H4 (cell line): ENCODE measurements at places on chromosomes 13 and 19. TPM values are rescaled to one million over a fixed set of nuclear protein-coding genes. Genes with fewer than 3 reads are reported as not detected.

GRCh38 chr19:40805258-40805868, 6.4 kb downstream of the EGLN2 start:
- no peak for DNase-seq

CEACAM7 gene
- total RNA-seq, result not detected in 2 replicates

DNA sequence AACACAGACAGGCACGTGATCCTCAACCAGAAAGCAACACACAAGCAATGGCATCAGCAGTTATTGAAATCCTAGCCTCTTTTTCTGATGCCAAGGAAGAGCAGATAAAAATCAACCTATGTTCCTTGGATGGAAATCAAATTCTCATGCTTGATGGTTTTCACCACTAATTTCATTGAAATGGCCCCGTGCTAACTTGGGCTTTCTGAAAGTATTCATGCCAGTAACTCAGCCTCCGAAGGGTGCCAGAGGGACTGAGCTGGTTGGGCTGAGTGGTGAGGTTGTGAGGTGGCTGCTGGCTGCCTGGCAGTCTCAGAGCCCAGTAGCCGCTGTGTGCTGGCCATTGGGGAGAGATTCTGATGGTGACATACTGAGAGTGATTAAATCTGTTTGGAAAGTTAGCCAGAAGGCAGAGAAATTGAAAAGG, 309.3 kb downstream of the DCT start:
- no peak for DNase-seq

SIGLEC8 gene
- not detected in 2 replicates for total RNA-seq

GRCh38 chr13:76825430-76825829, 60.8 kb downstream of the KCTD12 start:
- no peak for DNase-seq

- no peak for DNase-seq
These were observed 8.7 kb downstream of the BCL3 start for GRCh38 chr19:44757057-44757734.

DNA sequence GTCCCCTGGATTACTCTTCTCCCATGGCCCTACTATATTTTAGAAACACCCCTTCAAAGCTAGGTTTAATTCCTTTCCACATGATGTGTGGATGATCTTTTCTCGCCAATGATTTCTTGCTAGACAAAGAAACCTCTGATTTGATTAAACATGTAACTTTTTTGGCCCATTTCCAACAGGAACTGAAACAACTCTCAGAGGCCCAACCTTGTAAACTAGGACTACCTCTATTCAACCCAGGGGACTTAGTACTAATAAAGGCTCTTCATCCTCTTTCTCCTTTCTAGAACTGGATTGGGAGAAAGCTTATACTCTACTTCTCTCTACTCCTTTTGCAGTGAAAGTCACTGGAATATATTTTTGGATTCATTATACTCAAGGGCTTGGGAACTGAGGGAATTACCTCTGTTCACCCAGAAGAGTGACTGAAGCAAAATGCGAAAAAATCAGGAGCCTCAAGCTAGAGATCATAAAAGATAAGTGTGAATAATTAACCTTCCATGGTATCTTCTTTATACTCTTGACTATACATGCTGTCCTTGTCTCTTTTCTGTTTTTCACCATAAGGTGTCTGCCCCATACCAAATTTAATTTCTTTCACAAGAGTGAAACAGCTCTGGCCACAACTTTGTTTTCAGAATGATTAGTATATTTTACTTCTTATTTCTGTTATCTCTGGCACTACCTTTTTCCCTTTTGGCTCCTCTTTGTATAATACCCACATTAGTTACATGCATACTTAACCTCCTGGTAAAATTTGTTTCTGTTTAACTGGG, 977.6 kb downstream of the SLITRK5 start:
- DNase-seq, result no peak

ZNF296 gene
- total RNA-seq, result not detected in 2 replicates
